Left lung (tissue), 14 donors: ENCODE measurements at places on chromosomes 6 and 20. TPM values are rescaled to one million over a fixed set of nuclear protein-coding genes. Genes with fewer than 3 reads are reported as not detected.
A peak's percentile ranks its signal among the peaks of the same experiment; 100 is the strongest.

Gene ZC3H12D
- total RNA-seq = 1.9 TPM

DNA sequence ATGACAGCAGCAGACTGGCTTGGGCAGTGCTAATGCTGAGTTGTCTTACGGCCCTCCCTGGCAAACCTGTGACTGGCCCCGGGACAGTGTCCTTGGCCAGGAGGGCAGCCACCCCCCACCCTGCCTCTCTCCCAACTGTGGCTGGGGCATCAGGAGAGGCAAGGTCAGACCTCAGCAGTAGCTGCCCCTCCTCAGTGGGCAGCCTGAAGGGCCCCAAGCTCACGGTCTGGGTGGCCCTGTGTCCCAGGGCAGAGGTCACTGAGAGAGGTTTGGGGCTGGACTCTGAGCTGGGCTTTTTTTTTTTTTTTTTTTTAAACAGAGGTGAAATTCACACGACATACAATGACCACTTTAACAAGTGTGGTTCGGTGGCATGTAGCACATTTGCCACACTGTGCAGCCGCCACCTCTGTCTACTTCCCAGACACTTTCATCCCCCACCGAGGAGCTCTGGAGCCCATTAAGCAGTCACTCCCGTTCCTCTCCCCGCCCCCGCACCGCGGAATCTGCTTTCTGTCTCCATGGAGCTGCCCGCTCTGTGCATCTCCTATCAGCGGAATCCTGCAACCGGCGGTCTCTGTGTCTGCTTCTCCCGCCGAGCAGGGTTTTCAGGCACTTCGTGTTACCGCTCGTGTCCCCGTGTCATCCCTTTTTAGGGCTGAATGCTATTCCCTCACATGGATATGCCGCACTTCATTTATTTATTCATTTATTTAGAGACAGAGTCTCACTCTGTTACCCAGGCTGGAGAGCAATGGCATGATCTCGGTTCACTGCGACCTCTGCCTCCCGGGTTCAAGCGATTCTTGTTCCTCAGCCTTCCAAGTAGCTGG, 67.9 kb upstream of the GATA5 start:
- H3K4me3 ChIP-seq = no peak overlapping the region
- DNase-seq = no peak
- H3K27me3 ChIP-seq = no peaks in the 10 kb centered on the region
- no peaks in the 10 kb centered on the region for H3K36me3 ChIP-seq
- H3K4me1 ChIP-seq = no peaks in the 10 kb centered on the region
- no peak overlapping the region for H3K27ac ChIP-seq

DNA sequence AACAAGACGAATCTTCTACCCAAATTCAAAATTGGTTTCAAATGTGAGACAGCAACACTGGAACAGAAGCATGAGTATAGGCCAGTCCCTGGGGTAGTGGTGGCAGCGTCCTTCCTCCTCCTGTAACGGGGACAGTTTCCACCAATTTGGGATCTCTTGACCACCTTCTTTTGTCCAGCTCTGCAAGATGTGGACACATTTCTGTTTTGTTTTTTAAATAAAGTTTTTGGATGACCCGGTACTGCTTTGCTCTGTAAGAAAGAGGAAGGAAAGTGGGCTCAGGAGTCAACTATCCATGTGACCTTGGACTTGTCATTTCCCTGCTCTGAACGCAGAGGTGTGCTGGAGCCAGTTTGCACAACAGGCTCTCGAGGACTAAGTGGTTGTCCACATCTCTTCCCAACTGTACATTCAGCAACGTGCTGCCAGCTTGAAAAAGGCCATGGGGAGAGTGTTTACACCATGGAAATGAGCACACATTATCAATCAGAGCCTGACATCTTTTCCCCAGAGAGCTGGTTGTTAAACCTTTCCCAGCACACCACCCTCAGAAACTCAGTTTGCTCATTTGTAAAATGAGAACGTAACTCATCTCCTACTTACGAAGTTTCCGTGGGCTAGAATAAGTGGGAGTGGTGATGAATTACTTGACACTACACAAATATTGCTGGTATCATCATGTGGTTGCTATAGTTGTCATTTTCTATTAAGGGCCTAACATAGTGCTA, 66.5 kb downstream of the ADTRP start:
- DNase-seq = no peak
- no peaks in the 10 kb centered on the region for H3K36me3 ChIP-seq
- H3K27ac ChIP-seq = peak overlapping the region; percentile 10
- no peak overlapping the region for H3K4me3 ChIP-seq
- H3K4me1 ChIP-seq = peaks cover 4% of the 10 kb centered on the region
- no peaks in the 10 kb centered on the region for H3K27me3 ChIP-seq

DNA sequence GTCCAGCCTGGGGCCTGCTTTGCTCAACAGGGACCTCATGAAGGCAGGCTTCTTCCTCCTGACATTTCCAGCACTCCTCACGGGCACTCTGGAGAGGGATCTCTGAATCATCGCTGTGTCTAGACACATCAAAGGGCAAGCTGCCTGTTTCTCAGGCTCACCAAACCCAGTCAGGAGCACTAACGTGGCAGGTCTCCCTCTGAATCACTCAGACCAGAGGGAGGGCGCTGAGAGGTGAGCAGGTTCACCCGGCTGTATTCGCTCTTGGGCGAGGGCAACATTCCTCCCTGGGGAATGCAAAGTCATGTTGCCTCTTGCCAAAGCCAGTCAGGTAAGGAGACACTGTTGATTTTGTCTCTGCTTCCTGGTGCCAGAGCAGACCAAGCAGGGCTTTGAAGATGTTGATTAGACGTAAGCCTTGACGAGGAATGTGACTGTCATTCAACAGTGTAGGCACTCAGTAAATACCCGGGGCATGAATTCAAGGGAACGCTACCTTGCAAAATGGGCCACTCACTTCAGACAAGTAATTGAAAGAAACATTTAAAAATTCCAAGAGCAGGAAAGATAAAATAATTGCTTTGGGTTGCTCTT, 50.1 kb downstream of the CYP24A1 start:
- no peaks in the 10 kb centered on the region for H3K36me3 ChIP-seq
- H3K27me3 ChIP-seq = no peaks in the 10 kb centered on the region
- H3K27ac ChIP-seq = peak overlapping the region; percentile 72
- no peak overlapping the region for H3K4me3 ChIP-seq
- peaks cover 11% of the 10 kb centered on the region for H3K4me1 ChIP-seq

DNA sequence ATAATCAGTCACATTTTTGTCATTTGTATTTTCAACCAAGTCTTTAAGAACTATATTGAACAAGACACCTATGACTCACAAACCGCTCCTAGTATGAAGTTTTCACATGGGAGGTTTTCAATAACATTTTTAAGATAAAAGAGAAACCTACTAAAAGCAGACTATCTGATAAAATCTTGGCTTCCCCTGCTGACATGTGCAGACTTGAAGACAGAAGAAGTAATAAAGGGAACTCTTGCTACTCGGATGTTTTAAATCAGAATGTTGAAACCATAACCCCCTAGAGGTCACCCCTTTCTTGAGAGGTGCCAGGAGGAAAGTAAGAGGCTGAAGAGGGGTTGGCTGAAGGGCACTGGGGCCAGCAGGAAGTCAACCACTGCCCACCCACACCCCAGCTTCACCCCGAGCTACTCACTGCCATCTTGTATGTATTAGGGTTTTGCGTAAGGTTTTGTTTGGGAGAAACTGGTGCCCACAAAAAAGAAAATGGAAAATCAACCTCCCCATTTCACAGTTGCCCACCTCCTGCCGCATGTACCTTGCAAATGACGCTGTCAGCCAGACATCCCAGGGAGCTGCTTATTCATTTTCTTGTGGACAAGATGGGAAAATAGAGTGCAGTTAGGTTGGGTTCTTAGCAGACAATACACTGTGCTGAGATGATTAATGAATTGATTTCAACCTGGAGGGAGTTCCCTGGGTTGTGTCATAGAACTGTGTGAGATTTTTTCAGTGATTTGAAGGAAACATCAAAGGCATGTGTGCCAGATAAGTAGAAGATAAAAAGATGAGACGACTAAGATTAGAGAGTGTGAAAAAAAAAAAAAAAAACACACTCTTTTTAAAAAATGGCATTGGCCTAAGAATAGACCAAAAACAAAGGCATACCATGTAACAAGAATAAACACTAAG, 83.2 kb upstream of the TAB2 start:
- H3K27me3 ChIP-seq = no peaks in the 10 kb centered on the region
- H3K4me1 ChIP-seq = peaks cover 36% of the 10 kb centered on the region
- H3K36me3 ChIP-seq = no peaks in the 10 kb centered on the region
- DNase-seq = no peak

Gene MDN1
- 35.0 TPM for total RNA-seq

- H3K27ac ChIP-seq = no peak overlapping the region
- H3K27me3 ChIP-seq = no peaks in the 10 kb centered on the region
- H3K36me3 ChIP-seq = no peaks in the 10 kb centered on the region
Measured at GRCh38 chr6:49535795-49536194, 14.7 kb upstream of the C6orf141 start.

Gene EYA2
- 1.9 TPM for total RNA-seq

- H3K4me3 ChIP-seq = no peak overlapping the region
- H3K4me1 ChIP-seq = no peaks in the 10 kb centered on the region
- DNase-seq = no peak
- peak overlapping the region; percentile 13 for H3K27ac ChIP-seq
Measured at GRCh38 chr6:32825966-32826365, 9.2 kb upstream of the HLA-DOB start.

- peaks cover 25% of the 10 kb centered on the region for H3K4me1 ChIP-seq
- no peak for DNase-seq
- H3K4me3 ChIP-seq = no peak overlapping the region
- no peak overlapping the region for H3K27ac ChIP-seq
Measured at GRCh38 chr6:158574800-158575199, 14.9 kb downstream of the TMEM181 start.

DNA sequence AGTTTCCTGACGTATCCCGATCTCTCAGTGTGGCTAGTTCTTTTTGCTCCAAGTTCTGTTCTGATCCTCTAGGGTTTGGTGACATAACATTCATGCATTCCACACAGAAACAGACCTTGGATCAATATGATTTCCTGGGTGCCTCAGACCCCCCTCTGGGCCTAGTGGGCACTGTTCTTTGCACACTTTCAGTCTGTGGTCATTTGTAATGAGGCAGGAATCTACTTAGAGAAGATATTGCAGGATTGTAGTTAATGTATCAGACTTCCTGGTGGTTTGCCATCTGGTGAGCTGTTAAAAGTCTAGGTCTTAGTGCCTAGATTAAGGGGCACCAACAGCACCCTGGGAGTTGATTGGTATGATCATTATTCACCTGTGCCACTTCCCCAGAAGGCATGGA, 7.5 kb downstream of the BEND6 start:
- no peak overlapping the region for H3K27ac ChIP-seq
- H3K27me3 ChIP-seq = no peaks in the 10 kb centered on the region
- no peak overlapping the region for H3K4me3 ChIP-seq
- DNase-seq = no peak
- no peaks in the 10 kb centered on the region for H3K4me1 ChIP-seq
- H3K36me3 ChIP-seq = no peaks in the 10 kb centered on the region

Gene LINC00237
- not detected for total RNA-seq

Gene GSTA3
- 0.50 TPM for total RNA-seq

Gene EYA4
- total RNA-seq = 1.0 TPM

GRCh38 chr6:98775205-98775604, 59.2 kb upstream of the POU3F2 start:
- no peak overlapping the region for H3K27ac ChIP-seq
- DNase-seq = no peak
- H3K4me1 ChIP-seq = no peaks in the 10 kb centered on the region
- no peaks in the 10 kb centered on the region for H3K36me3 ChIP-seq
- no peak overlapping the region for H3K4me3 ChIP-seq
- peaks cover 4% of the 10 kb centered on the region for H3K27me3 ChIP-seq

GRCh38 chr6:120274547-120274946, 925.0 kb upstream of the MAN1A1 start:
- no peaks in the 10 kb centered on the region for H3K4me1 ChIP-seq
- H3K27me3 ChIP-seq = no peaks in the 10 kb centered on the region
- DNase-seq = no peak
- no peak overlapping the region for H3K27ac ChIP-seq

DNA sequence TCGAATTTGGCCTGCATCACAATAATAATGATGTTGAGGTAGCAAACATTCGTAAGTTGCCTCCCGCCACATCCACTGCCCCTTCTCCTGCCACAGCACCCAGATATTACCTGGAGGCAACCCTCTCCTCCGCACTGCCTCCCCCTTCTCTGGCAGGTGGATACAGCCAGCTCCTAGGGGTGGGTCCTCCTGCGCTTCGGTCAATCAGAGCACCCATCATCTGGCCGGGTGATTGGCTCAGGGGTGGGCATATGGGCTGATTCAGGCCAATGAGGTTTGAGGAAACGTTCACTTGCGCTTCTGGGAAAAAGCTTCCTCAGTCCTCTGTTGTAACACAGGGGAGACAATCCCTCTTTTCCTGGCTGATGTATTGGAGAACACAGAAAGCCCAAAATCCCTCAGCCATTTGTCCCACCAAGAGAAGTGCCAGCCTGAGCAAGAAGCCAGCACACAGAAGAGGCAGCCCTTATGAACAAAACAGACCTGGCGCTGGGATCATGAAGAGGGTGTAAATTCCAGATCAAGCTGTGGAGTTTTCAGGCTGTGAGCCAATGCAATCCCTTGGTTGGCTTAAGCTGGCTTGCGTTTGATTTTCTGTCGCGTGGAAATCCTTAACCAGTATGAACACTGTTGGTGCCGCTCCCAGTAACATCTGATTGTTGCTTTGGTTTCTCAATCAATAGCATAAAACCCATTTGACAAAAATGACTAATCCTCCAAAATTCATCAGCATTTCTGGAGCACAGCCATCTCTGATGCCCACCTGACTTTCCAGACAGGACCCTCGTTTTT, 82.2 kb downstream of the PRDM1 start:
- no peak for DNase-seq
- no peaks in the 10 kb centered on the region for H3K27me3 ChIP-seq
- no peak overlapping the region for H3K27ac ChIP-seq
- no peaks in the 10 kb centered on the region for H3K36me3 ChIP-seq

Gene NMBR
- total RNA-seq = not detected

- no peak for DNase-seq
- no peak overlapping the region for H3K4me3 ChIP-seq
- H3K4me1 ChIP-seq = no peaks in the 10 kb centered on the region
- H3K27me3 ChIP-seq = no peaks in the 10 kb centered on the region
- H3K27ac ChIP-seq = peak overlapping the region; percentile 57
Measured at GRCh38 chr6:17714879-17715851, 8.4 kb upstream of the NUP153 start.

Gene PROKR2
- total RNA-seq = not detected

Gene SNX5
- 87.0 TPM for total RNA-seq

DNA sequence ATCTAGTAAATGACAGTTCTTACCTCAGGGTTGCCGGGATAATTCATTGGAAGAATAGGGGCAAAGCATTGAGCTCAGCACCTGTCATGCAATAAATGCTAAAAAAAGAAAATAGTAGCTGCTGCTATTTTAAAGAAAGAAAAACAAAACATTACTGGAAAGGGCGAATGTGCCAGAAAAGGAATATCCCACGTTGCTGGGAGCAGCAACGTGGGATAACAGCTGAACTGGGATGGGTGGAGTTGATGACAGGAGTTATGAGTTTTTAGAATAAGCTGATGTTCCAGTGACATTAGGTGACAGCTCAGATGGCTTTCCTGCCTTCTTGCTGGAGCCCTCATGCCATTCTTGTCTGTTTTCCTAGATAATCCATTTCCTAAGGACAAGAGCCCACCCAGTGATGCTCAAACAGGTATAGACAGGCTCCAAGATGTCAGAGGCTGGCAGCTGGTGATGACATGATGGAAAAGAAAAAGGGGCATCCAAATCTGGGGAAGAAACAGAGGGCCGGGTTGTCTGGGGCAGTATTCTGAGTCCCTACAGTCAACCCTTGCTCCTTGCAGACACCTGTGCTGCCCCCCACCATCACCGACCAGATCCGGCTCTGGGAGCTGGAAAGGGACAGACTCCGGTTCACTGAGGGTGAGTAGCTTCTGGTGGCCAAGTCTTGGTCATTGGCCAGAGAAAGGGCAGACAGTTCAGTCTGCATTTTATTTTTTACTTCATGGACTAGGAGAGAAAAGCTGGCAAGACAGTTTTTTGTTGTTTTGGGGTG, 1.1 kb upstream of the VARS2 start:
- peaks cover 31% of the 10 kb centered on the region for H3K36me3 ChIP-seq
- H3K4me3 ChIP-seq = peak overlapping the region; percentile 60
- H3K27me3 ChIP-seq = no peaks in the 10 kb centered on the region
- DNase-seq = no peak
- H3K4me1 ChIP-seq = peaks cover 21% of the 10 kb centered on the region
- H3K27ac ChIP-seq = peak overlapping the region; percentile 82
